Sciatic nerve (tissue), 2 donors: ENCODE measurements at places on chromosomes 11 and 22.

GRCh38 chr11:93403930-93404329 lies 73.4 kb downstream of the DEUP1 start:
- DNase-seq, result no peak

DNA sequence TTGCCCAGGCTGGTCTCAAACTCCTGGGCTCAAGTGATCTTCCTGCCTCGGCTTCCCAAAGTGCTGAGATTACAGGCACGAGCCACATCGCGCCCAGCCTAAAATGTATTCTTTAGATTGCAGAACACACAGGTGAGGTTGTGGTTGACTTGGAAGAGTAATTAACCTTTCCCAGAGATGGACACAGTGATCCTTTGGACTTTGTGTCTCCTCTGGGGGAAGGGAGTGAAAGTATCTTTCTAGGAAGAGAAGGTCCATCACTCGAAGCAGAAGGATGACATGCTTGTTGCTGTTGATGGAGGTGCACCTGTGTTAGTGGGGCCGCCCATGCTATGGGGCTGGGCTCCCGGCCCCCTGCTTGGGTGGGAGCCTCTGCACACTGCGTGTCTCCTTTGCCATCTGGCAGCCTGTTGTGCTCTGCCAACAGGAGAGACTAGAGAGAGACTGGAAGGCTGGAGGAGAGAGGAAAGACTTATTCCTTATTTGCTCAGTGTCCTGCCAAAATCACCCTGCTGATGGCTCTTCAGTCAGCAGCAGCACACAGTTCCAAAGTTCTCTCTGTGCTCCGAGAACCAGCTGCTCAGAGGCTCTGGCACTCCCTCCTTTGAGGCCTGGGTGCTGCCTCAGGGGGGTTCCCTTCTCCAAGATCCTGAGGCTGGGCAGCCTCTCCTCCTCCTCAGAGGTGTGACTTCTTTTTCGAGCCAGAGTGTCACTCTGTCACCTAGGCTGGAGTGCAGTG lies 33.1 kb upstream of the CYB5R3 start:
- DNase-seq, result no peak

- DNase-seq, result no peak
Observed at GRCh38 chr11:11456866-11457265, 103.8 kb upstream of the CSNK2A3 start.

- no peak for DNase-seq
Observed at GRCh38 chr11:62124186-62125113, 639 bp downstream of the INCENP start.

DNA sequence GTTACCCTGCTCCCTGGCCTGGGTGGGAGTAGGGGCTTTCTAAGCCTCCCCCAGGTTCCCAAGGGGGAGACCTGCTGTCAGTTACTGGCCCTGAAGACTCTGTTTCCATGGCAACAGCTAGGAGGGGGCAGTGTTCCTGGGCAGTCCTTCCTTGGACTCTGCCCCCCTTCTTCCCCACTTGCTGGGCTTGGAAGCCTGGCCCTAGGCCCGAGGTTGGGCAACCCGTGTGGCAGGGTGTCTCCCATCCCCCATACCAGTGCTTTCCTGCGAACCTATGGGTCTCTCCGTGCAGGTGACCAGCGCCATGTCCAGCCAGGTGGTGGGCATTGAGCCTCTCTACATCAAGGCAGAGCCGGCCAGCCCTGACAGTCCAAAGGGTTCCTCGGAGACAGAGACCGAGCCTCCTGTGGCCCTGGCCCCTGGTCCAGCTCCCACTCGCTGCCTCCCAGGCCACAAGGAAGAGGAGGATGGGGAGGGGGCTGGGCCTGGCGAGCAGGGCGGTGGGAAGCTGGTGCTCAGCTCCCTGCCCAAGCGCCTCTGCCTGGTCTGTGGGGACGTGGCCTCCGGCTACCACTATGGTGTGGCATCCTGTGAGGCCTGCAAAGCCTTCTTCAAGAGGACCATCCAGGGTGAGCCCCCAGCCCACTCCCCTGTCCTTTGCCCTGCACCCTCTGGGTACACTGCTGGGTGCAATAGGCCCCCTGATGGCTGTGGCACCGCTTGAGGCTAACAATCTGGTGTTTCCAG lies 1.7 kb downstream of the ESRRA start:
- no peak for DNase-seq

DNA sequence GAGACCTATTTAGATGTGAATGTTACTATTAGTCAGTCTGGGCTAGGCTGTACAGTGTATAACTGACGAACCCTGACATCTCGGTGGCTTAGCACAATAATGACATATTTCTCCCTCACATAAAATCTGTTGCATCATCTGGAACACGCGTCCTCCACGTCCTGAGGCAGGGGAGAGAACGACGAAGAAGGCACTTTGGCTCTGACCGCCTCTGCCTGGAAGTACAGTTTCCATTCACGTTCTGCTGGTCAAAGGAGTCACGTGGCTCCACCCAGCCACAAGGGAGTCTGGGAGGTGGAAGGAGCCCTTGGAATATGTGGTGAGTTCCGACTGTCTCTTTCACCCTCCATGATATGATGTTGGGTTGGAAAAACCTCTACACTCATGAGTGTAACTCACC lies 55.1 kb upstream of the CD82 start:
- no peak for DNase-seq
